Stimulated activated CD4-positive, alpha-beta T cell treated with anti-CD3 and anti-CD28 coated beads, TNF-alpha, amount 100 ng/mL, for 1 hour (primary cell): ENCODE measurements at places on chromosomes 16 and 17.

DNA sequence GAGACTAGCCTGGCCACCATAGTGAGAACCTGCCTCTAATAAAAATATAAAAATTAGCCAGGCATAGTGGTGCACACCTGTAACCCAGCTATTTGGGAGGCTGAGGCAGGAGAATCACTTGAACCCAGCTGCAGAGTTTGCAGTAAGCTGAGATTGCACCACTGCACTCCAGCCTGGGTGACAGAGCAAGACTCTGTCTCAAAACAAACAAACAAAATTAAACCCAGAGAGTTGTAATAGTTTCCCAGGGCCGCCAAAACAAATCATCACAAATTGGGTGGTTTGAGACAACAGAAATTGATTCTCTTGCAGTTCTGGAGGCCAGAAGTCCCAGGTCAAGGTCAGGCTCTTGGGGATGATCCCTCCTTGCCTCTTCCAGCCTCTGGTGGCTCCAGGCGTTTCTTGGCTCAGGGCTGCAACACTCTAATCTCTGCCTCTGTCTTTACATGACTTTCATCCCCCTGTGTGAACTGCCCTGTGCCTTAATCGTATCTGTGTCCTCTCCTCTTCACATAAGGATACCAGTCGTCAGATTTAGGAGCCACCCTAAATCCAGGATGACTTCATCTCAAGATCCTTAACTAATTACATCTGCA, 100.3 kb upstream of the NOL11 start:
- DNase-seq: no peak

- no peak for DNase-seq
Measured at GRCh38 chr17:2251098-2251497, 52.5 kb downstream of the SMG6 start.

GRCh38 chr16:75264457-75264998, 13.1 kb upstream of the BCAR1 start:
- DNase-seq: no peak

DNA sequence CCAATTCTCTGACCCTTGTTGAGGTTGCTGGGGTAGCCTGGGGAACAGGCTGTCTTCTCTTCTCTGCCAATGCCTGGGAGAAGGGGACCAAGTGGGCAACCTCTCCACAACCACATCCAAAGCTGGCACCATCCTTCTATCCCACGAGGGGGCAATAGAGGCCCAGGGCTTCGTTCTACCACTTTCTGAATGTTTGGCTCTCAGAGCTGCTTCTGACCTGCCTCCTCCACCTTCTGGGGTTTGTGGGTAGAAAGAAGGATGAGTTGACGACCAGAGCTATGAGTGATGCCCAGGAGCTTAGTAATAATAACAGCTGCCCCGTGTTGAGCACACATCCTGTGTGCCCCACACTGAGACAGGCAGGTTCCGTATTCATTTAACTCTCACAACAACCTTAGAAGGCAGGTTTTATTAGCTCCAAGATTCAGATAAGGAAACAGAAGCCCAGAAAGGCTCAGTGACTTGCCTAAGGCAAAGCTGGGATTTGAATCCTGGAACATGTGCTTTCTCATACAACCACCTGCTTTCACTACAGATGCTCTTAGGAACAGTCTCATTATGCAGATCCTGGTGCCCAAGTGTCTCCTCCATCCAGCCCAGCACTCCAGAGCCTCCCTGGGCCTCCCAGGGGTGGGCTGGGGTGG, 11.1 kb downstream of the TSPOAP1 start:
- DNase-seq: peak; percentile 65

GRCh38 chr16:638034-638543, 2.0 kb upstream of the METTL26 start:
- DNase-seq: no peak

DNA sequence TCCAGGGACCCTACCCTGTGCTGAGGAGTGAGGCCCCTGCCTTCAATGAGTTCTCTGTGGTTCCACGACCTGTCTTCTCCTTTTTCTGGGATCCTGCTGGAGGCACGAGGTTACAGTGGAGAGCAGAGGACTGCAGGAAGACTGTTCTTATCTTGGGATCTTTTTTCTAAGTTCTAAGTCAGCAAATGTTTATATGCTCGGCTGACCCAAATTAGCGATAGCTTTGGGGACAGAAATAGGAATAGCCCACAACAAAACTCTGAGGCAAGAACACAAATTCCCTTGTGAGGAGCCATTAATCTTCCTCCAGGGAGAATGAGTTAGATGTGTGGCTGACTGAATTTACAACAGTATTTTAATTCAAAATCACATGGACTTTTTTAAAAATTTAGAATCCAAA, 46.7 kb downstream of the MYOCD start:
- DNase-seq: no peak

DNA sequence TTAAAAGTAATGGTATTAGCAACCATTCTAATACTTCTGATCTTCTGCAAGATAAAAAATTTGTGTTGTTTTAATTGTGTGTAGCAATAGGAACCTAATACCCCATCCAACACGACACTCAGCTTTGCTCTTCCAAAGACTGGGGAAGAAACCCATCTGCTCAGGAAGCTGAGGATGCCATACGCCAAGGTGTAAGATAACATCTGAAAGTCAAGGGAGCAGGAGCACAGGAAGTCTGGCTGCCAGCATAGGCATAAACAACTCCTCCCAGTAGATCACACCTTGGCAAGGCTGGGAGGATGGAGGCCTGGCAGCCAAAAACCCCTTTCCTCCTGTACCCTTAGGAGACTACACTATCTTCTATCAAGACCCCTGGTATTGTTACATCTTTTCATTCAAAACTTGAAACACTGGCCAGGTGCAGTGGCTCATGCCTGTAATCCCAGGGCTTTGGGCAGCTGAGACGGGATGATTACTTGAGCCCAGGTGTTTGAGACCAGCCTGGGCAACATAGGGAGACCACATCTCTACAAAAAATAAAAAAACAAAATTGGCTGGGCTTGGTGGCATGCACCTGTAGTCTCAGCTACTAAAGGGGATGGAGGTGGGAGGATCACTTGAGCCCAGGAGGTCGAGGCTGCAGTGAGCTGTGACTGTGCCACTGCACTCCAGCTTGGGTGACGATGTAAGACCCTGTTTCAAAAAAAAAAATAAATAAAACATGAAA, 5.7 kb upstream of the SPHK1 start:
- DNase-seq: no peak
